ENCODE measurements at places on chromosomes 2 and 18.

- no peak for DNase-seq
Observed at GRCh38 chr2:54330926-54331835, 75.2 kb upstream of the TSPYL6 start.

- DNase-seq: no peak
Observed at GRCh38 chr18:63145166-63145850, 174.3 kb downstream of the BCL2 start.

DNA sequence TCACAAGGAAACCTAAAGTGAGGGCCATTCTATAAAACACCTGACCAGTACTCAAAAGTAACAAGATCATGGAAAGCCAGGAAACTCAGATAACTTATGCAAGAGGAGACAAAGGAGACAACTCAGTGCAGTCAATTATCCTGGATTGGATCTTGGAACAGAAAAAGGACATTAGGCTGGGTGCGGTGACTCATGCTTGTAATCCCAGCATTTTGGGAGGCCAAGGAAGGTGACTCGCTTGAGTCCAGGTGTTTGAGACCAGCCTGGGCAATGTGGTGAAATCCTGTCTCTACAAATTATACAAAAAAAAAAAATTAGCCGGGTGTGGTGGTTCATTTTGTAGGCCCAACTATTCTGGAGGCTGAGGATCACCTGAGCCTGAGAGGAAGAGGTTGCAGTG is 424.5 kb upstream of the SPRED2 start:
- DNase-seq: no peak

GRCh38 chr2:74921236-74921736 is 37.2 kb upstream of the POLE4 start:
- no peak for DNase-seq

DNA sequence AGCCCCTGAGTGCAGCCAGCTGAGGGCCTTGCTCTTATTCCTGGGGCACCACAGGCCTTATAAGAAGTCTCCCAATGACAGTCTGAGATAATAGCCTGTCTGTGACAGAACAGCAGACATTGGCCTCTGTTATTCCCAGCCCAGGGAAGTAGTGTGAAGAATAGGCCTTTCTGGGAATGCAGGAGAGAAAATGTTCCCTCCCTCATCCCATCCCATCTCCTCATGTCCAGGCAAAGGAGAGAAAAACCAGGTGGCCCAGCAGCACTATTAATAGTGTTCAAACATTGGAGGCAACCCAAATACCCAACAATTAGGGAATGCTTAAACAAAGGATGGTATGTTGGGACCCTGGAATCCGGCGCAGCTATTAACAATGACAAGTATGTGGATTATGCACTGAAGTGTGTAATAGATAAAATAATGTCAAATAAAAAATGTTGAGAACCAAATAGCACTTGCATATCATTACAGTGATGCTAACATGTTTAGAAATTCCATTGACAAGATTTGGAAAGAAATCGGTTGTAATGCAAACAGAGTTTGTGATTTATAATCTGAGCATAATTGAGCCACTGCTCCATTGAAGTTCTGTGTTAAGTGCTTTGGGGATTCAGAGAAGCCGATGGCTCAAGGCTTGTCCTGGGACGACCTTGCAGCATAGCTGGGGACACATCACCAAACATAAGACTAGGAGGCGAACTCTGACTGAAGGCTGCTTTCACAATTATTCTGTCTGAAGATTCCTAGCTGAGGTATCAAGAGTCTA is 69.3 kb downstream of the LBH start:
- DNase-seq: no peak

- no peak for DNase-seq
Observed at GRCh38 chr2:119857742-119858141, 98.0 kb downstream of the PTPN4 start.

DNA sequence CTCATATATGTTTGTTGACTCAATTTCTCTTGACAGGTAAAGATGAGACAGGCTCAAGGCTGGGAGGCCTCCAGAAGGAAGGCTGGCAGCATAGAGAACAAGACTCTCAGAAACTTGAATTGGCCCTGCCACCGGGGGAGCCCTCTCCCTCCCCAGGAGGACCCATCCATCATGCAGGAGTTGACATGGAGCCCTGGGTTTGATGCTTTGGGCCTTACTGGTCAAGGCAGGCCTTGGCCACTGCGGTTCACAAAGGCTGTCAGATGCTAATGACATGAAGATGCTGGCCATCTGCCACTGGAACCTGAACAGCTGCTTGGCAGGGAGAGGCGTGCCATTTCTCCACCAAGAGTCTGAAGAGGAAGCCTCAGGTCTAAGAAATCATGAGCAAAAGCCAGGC is 193.6 kb downstream of the MTCL1 start:
- no peak for DNase-seq

GRCh38 chr2:206935991-206936842 is 3.1 kb upstream of the CPO start:
- DNase-seq: no peak

- no peak for DNase-seq
Observed at GRCh38 chr18:10138719-10139118, 224.9 kb downstream of the VAPA start.

DNA sequence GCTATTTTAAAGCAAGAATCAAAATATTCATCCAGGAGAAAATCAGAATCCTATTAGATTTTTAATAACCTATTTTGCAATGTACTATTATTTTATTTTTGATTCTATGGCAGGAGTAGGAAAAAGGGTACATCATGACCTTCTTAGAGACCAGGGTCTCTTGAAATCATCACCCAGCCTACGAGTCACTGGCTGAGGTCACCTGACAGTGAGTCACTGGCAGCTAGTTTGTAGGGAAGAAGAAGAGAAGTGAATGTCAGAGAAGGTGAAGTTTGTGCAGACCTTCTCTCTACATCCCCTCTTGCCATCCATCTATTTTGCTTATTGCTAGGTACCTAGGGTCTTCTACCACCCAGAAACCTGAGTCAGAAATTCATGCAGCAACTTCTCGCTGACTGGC is 144.2 kb downstream of the ALK start:
- DNase-seq: no peak

DNA sequence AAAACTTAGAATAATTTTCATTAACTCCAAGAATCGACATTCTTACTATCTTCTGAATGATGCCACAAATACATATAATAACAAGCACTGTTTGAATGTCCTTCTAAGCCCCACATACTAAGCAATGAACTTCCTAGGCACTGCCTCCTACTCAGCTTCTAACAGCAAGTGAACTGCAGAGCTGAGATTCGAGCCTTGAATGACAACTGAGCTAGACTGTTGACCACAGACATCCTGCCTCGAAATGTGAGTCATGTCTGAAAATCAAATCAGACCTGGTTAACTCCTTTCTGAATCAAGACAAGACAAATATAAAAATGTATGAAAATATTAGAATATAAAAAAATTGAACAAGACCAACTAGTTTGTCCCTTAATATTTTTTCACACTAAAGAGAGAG is 108.1 kb downstream of the MYT1L start:
- DNase-seq: no peak

DNA sequence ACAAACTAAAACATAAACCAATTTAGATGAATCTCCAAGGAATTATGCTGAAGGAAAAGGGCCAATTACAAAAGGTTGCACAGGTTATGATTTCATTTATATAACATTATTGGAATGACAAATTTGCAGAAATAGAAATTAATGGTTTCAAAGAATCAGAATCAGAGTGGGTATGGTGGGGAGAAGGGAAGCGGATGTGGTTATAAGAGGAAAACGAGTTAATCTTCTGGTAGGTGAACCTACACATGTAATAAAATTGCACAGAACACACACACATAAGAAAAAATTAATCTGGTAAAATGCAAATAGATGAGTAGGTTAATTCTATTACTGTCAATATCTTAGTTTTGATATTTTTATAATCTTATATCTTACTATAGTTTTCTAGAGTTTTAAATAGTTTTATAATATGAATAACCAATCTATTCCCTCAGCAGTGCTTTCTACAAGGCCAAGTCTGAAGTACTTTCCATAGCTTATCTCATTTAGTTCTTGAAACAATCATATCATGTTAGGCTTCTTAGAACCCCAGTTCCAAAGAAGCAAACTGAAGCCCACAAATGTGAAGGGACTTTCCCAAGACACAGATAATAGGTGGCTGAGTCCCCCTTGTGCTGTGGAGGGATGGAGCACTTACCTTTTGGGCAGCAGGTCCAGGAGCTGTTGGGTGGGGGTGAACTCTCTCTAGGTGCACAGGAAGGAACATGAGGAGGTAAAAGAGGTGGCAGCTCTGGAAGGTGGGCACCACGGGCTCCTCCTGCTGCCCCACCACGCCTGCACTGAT is 31.5 kb downstream of the ZNF519 start:
- no peak for DNase-seq

DNA sequence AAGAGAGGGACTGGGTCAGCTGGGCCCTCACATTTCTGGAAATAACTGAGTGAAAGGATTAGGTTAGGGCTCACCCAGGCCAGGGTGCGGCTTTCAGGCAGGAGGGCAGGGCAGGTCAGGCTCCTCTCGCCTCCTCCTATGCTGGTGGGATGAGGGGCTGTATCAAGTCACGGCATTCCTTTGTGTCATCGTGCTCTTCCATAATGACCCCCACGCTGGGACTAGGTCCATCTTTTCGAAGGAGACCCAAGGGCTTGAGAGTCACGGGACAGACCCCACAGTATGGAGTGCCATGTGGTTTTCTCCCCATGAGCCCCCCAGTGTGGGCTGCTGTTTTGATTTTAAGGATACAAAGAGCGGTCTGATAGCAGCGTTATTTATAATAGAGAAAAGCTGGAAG is 137.8 kb upstream of the COPS8 start:
- no peak for DNase-seq

DNA sequence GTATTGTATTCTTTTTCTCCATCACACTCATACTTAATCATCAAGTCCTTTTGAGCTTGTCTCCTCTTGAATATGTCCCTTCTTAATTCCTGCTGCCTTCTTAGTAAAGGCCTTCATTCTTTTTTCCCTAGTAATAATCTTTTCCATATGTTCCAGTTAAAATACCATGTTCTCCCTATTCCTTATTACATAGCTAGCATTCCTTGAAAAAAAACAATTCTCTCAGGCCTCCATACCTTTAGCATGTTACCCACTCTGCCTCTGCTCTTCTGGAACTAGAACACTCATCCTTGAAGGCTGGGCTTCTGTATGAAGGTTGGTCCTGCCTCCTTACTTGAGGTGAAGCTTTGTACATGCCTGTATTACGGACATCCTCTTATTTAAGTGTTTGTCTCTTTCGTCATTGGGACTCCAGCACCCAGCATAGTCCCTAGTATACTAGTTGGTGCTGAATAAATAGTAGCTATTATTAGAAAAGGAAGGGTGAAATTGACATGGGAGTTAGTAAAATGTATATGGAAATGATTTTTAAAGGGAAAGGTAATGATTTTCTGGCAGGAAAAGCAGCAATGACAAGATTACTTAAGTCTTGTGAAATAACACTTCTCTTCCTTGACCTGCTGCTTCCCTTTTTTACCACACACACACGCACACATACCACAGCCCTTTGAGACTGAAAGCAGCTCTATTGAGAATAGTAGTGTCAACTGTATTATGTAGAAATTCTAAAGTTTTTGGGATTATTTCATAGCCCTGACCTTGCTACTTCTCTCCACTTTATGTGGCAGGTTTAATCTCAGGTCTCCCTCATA is 45.6 kb downstream of the REL start:
- DNase-seq: no peak

- no peak for DNase-seq
Observed at GRCh38 chr2:1674766-1675397, 69.4 kb downstream of the PXDN start.

DNA sequence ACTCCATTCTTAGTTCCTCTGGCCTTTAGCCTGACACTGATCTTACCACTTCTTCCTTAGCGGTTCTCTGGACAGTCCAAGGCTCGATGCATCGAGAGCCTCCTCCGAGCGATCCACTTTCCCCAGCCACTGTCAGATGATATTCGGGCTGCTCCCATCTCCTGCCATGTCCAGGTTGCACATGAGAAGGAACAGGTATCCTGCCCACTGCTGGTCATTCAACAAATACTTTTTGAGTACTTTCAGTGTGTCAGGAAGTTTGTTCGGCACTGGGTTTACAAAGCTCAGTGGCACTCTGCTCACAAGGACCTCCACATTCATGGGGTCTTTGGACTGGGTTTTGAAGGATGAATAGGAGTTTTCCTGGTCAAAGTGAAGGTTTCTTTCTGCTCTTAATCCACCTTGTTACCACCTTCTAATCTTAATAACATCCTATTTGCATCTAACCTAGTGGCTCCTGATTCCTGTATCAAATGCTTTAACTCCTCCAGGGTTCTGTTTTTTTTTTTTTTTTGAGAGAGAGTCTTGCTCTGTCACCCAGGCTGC is 25.8 kb downstream of the GCKR start:
- no peak for DNase-seq
